Smooth muscle cell of bladder (primary cell): ENCODE measurements at places on chromosomes 5 and 9. TPM values are rescaled to one million over a fixed set of nuclear protein-coding genes. Genes with fewer than 3 reads are reported as not detected.

The SPINK7 gene
- not detected in 2 replicates for total RNA-seq

The ENHO gene
- not detected in 2 replicates for total RNA-seq

The CXCL14 gene
- total RNA-seq = 0.14 and 0.37 TPM in 2 replicates

The PHF24 gene
- total RNA-seq = under 0.01 TPM in 1 of 2 replicates, not detected in the other

The PRUNE2 gene
- total RNA-seq = 9.2 and 15.1 TPM in 2 replicates

The PCDHA8 gene
- total RNA-seq = under 0.01 and 0.09 TPM in 2 replicates

The IFNA13 gene
- not detected in 2 replicates for total RNA-seq

The ABLIM3 gene
- 7.7 and 9.2 TPM in 2 replicates for total RNA-seq

The FGD3 gene
- not detected in 2 replicates for total RNA-seq

The INSL4 gene
- not detected in 2 replicates for total RNA-seq

The SPINK13 gene
- 2.4 and 4.5 TPM in 2 replicates for total RNA-seq

The PRR16 gene
- total RNA-seq = 4.0 and 4.2 TPM in 2 replicates

The ACSL6 gene
- under 0.01 and 0.09 TPM in 2 replicates for total RNA-seq

The TMC1 gene
- 0.18 and 0.43 TPM in 2 replicates for total RNA-seq
